SHP77 treated with DMSO at 0.1 percent for 48 hours (cell line): ENCODE measurements at places on chromosomes 5 and 9.

- no peak for DNase-seq
Measured at GRCh38 chr5:9362600-9362999, 183.3 kb downstream of the SEMA5A start.

GRCh38 chr5:114390431-114390830 lies 28.6 kb downstream of the KCNN2 start:
- no peak for DNase-seq

- DNase-seq, result no peak
Measured at GRCh38 chr5:9283473-9283872, 262.4 kb downstream of the SEMA5A start.

GRCh38 chr5:107023732-107024131 lies 647.0 kb downstream of the EFNA5 start:
- no peak for DNase-seq

DNA sequence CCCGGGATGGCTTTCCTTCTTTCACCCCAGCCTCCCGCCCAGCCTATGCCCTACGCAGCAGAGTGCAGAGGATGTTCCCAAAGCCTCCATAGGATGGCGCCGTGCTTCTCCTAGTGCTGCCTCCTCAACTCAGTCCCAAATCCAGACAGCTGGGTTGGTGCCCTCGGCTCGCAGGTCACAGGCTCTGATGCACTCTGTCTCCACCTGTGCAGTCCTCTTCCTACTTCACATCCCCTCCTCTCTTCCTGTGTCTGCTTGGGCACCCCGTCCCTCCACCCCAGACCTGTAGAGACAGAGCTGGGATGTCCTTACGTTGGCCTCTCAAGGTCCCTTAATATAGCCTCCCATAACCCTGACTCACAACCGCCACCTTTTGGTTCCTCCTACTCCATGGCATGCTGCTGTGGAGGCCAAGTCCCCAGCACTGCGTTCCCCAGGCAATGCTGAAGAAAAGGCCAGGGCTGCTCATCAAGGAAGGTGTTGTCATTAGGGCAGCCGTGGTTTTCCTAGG lies 314.4 kb downstream of the GADD45G start:
- peak; percentile 68 for DNase-seq

DNA sequence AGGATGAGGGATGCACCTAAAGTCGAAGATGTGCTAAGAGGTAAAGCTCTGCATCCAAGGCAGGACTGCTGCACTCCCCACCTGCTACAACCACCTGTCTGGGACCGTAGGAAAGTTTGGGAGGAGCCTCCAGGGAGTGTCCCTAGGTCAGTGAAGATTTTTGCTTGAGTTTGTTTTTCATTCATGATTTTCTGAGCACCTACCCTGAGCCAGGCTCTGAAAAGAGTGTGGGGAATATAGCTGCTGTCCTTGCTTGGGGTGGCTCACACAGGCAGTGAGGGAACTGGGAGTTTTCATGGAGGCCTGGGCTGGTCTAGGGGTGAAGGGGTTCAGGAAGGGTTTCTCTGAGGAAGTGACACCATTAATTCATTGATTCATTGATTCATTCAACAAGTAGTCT lies 48.9 kb downstream of the SAR1B start:
- DNase-seq, result no peak

DNA sequence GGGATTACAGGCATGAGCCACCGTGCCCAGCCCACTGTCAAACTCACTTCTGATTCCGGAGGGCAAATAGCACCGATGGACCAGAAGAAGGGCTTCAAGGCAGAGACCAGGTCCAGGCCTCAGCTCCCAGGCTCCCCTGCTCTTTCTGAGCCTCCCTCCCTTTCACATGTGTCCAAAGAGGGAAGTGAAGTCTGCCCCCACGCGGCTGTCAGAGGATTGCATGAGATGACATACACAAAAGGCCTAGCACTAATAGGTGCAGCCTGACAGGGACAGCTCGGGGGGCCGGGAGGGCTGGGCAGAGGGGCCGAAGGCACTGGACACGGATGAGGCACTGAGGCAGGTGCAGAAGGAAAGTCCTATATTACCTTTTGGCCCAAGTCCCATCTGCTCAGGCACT lies 16.1 kb downstream of the FBP1 start:
- peak; percentile 14 for DNase-seq

- no peak for DNase-seq
Measured at GRCh38 chr5:52867809-52868208, 80.1 kb downstream of the ITGA1 start.

DNA sequence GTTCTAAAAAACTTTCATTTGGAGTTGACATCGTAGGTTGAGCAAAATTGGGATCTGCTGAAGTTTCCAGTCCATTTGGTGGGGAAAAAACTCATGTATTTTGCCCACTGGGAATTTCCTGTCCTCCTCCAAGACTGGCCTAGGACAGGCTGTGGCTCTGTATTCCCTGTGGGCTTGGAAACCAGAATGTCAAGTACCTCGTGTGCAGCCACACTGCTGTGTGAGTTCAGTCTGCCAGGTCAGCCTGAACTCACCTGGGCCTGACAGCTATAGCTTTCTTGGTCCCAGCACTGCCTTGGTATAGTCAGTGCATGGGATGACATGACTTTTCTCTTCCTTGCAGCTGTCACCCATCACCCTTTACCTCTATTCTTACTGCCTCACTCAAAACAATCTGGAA lies 35.0 kb upstream of the KLF9 start:
- no peak for DNase-seq

DNA sequence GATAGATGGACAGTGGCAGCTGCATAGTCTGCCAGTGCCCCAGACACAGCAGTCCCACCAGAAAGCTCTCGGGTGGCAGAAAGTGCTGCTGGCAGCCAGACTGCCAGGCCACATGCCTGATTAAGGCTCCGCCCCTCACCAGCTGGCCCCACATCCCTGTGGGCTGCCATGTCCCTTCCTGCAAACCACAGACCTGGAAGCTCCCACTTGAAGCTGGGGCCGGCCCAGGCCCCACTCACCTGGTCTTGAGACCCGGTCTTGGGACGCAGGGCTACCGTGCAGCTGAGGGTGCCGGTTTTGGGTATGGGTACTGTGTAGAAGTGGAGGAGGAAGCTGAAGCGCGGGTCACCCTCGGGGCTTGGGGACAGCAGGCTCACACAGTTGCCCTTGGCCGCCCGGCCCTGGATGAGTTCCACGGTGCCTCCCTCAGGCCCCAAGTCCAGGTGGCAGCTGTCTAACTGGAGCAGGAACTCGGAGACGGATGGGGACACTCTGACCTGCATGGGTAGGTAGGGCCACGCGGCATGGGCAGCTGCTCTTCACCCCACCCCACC lies 15.3 kb downstream of the FPGS start:
- no peak for DNase-seq

- no peak for DNase-seq
Measured at GRCh38 chr5:147176422-147176821, 58.4 kb upstream of the STK32A start.

DNA sequence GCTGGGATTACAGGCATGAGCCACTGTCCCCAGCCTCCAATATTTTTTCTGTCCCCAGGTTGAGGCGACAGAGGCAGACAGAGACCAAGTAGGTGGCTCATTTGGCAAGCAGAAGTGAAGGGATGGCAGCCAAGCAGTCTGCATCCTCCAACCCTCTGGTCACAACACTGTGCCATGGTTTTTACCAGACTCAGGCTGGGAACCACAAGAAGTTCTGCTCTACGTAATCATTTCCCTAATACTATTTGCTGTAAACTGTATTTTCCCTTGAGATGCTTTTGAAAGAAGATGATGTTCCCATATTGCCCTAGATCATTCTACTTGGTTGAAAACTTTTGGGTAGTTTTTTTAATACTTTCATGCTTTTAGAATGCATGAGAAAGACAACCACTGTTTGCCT lies 40.5 kb downstream of the PTTG1 start:
- no peak for DNase-seq

GRCh38 chr5:135072387-135073281 lies 38.6 kb upstream of the PITX1 start:
- no peak for DNase-seq

- DNase-seq, result no peak
Measured at GRCh38 chr5:111580956-111581355, 68.6 kb upstream of the STARD4 start.

- no peak for DNase-seq
Measured at GRCh38 chr9:88748566-88749261, 213.7 kb downstream of the NXNL2 start.

- DNase-seq, result no peak
Measured at GRCh38 chr5:1295650-1296037, 776 bp upstream of the TERT start.

DNA sequence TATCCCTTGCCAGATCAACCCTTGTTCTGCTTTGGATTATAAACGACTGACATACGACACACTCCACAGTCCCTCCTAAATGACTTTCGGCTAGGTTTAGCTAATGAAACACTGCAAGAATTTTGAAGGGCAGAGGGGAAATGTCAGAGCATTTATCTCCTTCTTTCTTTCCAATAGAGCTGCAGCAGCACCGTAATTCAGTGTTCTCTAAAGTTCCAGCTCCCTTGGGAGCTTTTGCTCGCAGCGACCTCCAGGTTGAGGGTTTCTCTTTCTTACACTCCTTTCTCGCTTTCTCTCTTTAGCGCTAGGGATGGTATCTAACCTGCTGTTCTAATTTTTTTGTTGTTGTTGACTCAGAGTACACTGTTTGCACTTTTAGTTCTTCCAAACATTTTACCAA lies 467.1 kb upstream of the ST8SIA4 start:
- DNase-seq, result no peak

- DNase-seq, result no peak
Measured at GRCh38 chr5:68295772-68296171, 80.2 kb downstream of the PIK3R1 start.

GRCh38 chr9:18668944-18669343 lies 195.0 kb downstream of the ADAMTSL1 start:
- no peak for DNase-seq

- DNase-seq, result no peak
Measured at GRCh38 chr9:96140296-96141127, 161.5 kb downstream of the HSD17B3 start.

GRCh38 chr9:79477955-79478771 lies 93.6 kb upstream of the TLE4 start:
- no peak for DNase-seq

GRCh38 chr5:53178830-53179229 lies 69.3 kb upstream of the MOCS2 start:
- DNase-seq, result no peak
